ENCODE measurements at places on chromosomes 5 and 9.
A peak's percentile ranks its signal among the peaks of the same experiment; 100 is the strongest.

- no peak for DNase-seq
These were observed 187.4 kb upstream of the SLC24A2 start for GRCh38 chr9:19976226-19976625.

- no peak for DNase-seq
These were observed 407.4 kb downstream of the BRINP1 start for GRCh38 chr9:118961857-118962256.

GRCh38 chr9:70480405-70480980 is 66.0 kb upstream of the KLF9 start:
- peak; percentile 94 for DNase-seq

- DNase-seq: no peak
These were observed 242.2 kb downstream of the FAM114A2 start for GRCh38 chr5:153796527-153796926.

DNA sequence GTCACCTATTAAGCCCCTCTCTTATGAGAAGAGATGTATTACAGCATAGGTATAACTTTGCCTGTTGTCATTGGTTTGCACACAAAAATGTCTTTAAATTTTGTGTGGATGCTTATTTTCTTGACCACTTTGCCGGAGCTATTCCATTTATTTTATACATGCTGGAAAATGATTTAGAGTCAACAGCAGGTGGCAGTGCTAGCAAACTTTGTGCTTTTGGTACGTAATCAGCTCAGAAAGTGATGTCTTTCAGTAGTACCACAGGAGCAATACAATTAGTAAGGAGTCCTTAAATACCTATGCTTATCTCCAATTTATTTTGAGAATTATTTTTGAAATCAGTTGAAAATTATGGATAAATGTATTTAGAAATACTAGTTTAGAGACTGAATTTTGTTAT is 19.8 kb upstream of the NUDT12 start:
- no peak for DNase-seq

DNA sequence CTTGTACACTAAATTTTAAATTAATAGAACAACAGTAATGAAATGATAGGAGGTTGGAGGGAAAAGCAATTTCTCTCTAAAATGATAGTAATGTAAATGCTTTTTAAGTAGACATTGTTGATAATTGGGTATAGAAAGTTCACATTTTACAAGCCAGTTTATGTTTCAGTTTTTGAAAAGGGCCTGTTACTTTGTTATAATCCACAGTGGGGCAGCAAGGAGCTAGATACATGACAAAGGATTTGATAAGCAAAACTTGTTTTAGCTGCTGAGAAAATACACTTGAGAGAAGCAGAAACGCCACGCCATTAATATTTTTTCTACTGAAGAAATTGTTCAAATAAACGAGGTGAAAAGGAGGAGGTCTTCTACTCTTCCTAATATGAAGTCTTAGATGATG is 30.2 kb downstream of the SREK1 start:
- DNase-seq: no peak

- no peak for DNase-seq
These were observed 93.1 kb downstream of the PCDH1 start for GRCh38 chr5:141785135-141785534.

- DNase-seq: no peak
These were observed 56.5 kb downstream of the GPR107 start for GRCh38 chr9:130110166-130110565.

GRCh38 chr5:1652873-1653697 is 129.3 kb upstream of the LPCAT1 start:
- DNase-seq: no peak

GRCh38 chr9:33082538-33083326 is 6.3 kb upstream of the SMU1 start:
- no peak for DNase-seq

- no peak for DNase-seq
These were observed 13.2 kb downstream of the CSF1R start for GRCh38 chr5:150073086-150073625.

DNA sequence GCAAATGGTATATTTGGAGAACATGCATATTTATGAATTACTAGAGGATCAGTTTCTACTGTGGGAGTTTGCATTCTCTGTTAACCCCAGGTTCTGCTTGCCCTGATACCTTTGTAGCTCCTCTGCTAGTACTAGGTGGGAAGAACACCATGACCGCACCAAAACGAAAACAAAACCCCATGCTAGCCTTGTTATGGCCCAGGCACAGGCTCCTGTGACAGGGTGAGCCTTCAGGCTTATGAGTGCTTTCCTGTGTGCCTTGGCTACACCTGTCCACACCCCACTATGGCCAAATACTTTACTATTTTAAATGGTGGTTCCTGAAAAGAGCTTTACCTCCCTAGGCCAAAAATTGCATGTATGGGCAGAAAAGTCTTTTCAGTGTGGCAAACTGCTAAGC is 94.8 kb downstream of the PPIC start:
- DNase-seq: no peak

GRCh38 chr9:36656842-36657241 is 84.1 kb downstream of the MELK start:
- no peak for DNase-seq

DNA sequence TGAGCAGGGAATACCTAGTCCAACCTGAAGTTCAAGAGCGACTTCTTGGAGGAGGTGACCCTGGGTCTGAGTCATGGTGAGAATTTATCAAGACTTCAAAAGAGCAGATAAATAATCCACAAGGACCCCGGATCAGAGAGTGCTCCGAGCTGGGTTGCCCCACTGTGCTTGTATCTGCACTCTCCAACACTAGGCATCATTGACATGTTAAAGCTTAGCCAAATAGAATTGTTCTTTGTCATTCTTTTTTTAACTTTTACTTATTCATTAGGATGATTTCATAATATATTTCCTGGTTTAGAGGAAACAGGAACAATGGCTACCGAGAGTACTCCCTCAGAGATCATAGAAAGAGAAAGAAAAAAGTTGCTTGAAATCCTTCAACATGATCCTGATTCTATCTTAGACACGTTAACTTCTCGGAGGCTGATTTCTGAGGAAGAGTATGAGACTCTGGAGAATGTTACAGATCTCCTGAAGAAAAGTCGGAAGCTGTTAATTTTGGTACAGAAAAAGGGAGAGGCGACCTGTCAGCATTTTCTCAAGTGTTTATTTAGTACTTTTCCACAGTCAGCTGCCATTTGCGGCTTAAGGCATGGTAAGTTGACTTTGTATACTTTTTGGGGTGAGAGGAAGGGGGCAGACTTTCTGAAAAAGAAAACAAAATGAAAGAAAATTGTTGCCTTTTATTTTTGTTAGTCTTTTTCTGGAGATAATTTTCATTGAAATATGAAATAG is at the start of gene CARD6:
CARD6 (plus strand) TSS at position 300 of the 738 bp plus-strand sequence; CDS start at position 316, 16 bp downstream.
- DNase-seq: no peak

- DNase-seq: no peak
These were observed 45.9 kb upstream of the CDH18 start for GRCh38 chr5:20033881-20034280.

DNA sequence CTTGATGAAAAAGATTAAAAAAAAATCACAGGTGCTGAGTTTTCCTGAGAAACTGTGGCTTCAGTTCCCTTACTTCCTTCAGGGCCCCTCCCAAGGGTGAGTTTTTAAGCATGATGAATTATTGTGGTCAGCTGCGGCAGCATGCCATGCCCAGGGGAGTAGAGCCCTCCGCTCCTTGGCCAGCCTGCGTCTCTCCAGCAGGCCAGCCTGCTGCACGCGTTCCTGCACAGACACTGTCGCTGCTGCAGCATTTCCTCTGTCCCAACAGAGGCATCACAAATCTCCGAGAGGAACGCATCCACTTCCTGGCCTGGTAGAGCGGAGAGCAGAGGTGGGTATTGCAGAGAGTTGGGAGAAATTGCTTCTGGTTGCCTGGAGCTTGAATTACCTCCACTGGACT is 26.1 kb upstream of the GLRA1 start:
- DNase-seq: no peak

GRCh38 chr5:138032572-138033385 is at the start of gene FAM13B:
Gene FAM13B (minus strand): TSS chr5:138033079. CDS start chr5:138019111, 13,968 bp downstream.
- peak; percentile 91 for DNase-seq

GRCh38 chr9:136861874-136862457 is 4.1 kb downstream of the EDF1 start:
- DNase-seq: no peak
